ENCODE measurements at places on chromosomes 5 and 9.

GRCh38 chr5:158979749-158980521 lies 119.8 kb downstream of the EBF1 start:
- no peak for DNase-seq

- DNase-seq: no peak
These were observed 10.8 kb downstream of the CDC37L1 start for GRCh38 chr9:4690144-4690543.

DNA sequence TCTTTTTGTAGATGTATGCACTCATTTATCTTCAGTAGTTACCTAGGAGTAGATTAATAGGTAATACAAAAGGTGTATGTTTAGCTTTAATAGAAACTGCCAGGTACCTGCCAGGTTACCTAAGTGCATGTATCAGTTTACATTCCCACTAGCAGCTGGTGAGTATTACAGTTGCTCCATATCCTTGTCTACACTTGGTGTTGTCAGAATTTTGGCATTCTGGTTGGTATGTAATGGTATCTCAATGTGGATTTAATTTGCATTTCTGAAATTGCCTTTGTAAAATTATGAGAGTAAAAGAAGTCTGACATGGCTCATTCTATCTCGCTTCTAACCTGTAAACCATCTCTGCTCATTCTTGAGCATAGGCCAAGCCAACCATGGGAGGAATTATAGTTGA lies 38.3 kb upstream of the SIL1 start:
- no peak for DNase-seq

GRCh38 chr9:137164370-137165249 lies 5.2 kb downstream of the LRRC26 start:
- no peak for DNase-seq

DNA sequence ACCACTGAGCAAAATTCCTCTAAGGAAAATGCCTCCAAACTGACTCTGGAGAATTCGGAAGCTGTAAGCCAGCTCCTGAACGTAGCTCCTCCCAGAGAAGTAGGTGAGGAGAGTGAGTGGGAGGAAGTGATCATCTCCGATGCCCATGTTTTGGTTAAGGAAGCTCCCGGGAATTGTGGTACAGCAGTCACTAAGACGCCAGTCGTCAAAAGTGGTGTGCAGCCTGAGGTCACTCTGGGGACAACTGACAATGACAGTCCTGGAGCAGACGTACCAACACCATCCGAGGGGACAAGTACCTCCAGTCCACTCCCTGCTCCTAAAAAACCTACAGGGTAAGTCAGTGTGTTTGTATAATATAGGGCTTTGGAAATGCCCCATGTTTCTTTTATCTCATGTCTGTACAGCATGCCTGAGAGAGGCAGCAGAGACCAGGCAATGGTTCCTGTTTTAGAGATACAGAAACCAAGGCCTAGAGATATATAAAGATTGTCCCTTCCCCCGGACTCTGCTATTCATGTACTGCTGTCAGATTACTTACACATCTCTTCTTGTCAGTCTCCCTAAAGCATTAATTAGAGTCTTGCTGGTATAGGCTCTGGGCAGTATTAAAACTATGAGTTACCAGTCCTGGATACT lies 23.9 kb downstream of the HMGXB3 start:
- DNase-seq: no peak

All from left forelimb (tissue), 1 donor.